ENCODE measurements at places on chromosomes 7 and 10.

DNA sequence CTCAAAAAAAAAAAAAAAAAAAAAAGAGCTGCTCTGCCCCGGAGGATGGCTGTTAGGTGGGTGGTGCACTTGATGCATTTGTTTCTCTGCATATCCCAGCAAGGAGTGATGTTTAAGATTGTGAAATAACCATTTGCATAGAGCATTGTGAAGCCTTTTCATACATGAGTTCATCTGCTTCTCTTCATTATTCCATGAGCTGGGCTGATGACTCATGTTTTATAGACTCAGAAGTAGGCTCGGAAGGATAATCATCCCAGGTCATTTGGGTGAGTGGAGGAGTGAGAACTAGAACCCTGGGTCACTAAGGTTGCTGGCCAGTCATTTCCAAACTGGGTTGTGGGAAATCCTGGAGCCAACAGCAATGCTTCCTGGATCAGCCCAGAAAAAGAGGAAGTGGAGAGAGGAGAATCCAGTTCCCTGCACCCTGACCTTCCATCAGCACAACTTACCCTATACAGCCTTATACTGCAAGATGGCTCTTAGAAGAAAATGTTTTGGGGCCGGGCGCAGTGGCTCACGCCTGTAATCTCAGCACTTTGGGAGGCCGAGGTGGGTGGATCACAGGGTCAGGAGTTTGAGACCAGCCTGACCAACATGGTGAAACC lies 45.3 kb downstream of the TACC2 start:
- no peak for DNase-seq

GRCh38 chr7:26265499-26266075 lies 26.1 kb upstream of the SNX10 start:
- no peak for DNase-seq

DNA sequence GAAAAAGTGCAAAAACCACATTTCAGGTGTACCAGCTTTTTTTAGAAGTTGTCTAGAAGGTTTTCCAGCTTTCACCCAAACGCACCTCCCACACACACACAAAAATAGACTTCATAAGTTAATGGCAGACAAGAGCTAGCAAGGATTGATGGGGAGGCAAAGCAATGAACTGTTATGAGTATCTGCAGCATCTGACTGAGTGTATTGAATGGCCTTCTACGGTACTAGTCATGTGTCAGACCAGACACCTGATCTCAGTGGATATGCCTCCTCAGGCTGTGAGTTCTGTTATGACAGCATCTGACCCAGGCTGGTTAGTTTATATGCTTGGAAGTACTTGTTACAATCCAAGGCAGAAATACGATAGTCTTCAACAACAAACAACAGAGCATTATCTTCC lies 406.1 kb upstream of the AUTS2 start:
- no peak for DNase-seq

- DNase-seq, result no peak
Measured at GRCh38 chr10:6669269-6669859, 89.3 kb upstream of the PRKCQ start.

DNA sequence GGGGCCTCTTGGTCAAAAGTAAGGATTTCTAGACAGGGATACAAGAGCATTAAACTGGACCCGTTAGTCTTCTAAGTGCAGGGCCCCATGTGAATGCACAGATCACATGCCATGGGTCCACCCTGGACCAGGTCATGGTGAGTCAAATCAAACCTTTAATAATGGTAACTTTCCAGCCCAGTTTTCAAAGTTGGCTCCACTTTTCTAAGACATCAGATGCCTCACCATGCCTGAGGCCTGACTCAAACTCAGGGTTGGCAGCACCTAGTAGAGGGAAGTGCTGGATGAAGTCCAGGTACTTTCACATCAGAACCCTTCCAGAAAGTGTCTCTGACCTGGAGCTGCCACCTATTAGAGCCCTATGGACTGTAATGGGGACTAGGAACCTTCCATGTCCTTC lies 9.7 kb upstream of the SMIM30 start:
- no peak for DNase-seq

DNA sequence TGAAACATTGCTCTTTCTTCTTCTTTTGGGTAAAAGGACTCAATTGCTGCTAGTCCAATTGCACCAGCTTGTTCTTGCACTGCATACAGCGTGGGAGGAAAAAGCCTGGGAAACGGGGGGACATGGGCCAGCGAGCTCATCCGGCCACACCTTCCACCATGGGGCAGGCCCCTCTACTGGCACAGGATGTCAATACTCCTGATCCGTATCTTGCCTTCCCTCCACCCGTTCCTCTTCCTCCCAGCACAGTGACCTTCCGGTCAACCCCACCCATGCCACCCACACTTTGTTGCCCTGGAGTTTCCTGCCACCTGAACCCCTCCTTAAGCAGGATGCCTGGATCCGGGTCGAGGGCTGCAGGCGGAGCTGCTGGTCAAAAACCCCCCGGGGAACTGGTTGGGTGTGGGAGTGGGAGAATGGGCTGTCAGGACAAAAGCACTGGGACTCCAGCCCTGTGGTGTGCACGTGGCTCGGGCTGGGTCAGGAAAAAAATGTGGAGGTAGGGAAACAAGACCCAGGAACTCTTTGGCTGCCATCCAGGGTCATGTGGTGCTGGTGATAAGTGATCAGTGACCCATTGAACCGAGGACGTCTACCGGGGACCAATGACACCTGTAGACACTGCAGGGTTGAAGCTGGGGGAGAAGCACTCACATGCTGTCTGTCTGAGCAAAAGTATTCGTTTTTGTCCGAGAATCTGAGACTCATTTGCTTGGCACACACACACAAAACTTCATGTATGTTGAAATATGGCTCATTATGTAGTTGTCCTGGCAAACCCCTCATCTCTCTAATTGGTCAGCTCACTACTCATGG lies 8.1 kb downstream of the IL2RA start:
- DNase-seq, result no peak

DNA sequence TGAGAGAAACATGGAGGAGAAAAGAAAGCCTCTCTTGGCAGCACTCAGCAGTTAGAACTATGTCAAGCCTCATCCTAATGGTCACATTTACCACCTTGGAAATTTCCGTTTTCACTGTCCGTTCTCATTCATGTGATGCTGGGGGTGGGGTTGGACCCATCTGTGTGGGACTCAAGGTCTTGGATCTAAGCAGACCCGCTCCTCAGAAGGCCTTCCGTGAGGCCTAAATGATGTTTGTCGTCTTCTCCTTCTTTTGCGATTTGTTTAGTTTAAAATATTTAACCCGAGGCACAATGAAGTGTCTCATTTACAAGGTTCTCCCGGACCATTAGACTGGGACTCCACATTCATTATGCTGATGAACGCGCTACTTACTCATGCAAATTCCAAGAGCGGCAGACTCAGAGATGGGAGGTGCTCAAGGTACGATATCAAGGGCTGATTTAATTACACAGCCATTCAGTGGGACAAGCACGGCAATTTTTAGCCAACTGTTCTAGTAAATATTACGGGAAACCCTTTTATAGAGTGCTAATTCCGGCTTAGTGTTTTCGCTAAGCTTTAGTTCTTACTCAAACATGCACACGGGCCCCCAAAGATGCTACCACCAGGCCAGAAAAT lies 109.1 kb upstream of the EFCAB10 start:
- no peak for DNase-seq

DNA sequence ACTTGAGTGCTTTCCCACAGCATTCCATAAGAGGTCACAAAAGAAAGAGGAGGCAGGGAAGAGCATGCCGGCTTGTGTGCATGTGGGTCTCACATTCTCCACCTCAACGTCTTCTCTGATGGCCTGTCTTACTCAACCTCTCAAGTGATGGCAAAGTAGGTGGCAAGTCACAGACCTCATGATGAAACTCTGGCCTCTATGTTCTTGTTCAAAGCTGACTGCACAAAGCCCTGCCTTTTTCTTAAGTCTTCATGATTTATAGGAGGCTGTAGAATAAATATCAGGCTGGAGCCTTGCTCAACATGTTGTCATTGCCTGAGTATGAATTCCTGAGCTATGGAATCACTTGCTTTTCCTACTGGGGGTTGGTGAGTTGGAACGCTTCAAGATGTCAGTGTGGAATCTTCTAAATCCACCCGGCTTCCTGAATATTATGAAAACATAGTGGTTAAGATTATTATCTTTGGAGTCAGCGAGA lies 213.6 kb upstream of the INHBA start:
- DNase-seq, result no peak

GRCh38 chr7:36526863-36527548 lies 137.3 kb downstream of the ANLN start:
- no peak for DNase-seq

DNA sequence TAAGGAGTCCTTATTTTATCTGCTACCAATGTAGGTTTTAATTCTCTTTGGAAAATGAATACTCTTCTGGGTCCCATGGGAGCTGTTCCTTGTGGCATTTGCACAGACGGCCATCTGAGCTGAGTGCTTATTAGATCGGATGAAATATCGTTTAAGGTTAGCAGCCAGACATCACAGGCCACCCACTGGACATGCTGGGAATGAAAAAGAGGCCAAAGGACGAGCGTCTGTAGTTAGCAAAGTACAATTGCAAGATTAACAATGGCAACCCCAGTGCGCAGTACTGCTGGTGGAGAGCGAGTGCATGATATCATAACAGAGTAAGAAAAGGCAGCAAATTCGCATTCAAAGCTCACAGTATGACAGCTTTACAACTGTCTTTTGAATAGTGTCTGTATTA lies 28.3 kb upstream of the CREB5 start:
- no peak for DNase-seq

Measured in stimulated activated CD8-positive, alpha-beta memory T cell treated with anti-CD3 and anti-CD28 coated beads, Interleukin-4, amount 100 ng/mL, for 1 hour (primary cell).